ENCODE measurements at places on chromosomes 3 and 15.

DNA sequence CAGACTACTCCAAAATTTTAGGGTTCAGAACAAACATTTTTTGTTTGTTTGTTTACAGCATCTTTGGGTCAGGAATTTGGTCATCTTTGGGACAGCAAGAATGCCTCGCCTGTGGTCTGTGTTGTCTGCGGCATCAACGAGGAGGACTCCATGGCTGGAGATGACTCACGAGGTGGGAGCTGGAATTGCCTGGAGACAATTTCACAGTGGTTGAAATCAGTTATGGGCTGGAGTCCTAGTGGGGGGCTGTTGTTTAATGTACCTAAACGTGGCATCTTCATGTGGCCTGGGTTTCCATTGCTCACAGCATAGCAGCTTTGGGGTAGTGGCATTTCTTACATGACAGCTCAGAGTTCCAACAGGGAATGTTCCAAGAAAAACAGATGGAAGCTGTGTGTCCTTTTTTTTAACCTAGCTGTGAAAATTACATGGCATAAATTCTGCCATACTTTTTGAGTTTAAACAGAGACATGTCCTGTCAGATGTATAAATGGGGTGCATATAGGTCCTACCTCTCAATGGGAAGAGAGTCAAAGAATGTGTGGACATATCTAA is 507.3 kb upstream of the CBLB start:
- DNase-seq: no peak

DNA sequence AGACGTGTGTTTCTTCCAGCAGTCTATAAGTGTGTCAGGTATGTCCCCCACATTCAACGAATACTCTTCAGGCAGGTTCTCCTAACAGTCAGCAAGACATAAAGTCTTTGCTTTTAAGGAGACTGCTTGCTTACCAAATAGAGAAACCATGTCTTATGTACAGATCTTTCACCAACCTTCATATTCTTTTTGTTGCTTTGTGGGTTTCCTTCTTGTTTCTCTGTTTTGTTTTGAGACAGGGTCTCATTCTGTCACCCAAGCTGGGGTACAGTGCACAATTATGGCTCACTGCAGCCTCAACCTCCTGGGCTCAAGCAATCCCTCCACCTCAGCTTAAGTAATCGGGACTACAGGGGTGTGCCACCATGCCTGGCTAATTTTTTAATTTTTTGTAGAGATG is 14.3 kb downstream of the DYNC1LI1 start:
- no peak for DNase-seq

DNA sequence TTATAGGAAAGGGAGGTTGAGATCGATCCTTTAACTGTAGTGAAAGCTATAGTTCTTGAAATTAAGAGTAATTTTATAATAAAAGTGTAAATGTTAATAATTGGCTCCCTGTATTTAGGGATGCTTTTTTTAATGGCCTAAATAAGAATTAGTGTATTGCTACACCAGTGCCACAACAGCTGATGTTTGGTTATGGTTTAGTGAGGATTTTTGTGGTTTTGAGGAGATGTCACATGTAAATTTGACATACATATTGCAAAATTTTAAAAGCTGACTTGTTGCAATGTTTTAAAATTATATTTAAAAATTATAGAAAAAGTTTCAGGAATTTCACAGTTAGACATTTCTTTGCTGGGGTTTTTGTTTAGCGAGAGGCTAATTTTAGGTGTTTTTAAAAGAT is 3.9 kb downstream of the TSC22D2 start:
- DNase-seq: no peak

GRCh38 chr15:39593071-39593655 is 12.3 kb downstream of the THBS1 start:
- DNase-seq: no peak

DNA sequence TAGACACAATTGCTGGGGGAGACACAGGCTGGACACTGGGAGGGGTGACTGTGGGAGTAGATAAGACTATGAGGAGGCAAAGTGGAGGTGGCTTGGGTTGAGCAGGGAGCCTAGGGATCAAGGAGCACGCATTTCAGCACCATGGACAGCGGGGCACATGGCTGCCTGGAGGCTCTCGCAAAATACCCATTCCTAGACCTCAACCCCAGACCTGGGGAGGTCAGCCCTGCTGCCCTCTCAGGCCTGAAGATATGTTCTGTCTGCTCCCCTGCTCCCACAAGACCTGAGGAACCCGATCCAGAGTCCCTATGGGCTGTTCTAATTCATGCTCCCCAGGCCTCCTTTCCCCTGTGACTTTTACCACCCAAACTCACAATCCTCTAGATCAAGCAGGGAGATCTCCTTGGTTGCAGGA is 16.0 kb upstream of the CPEB1 start:
- no peak for DNase-seq

DNA sequence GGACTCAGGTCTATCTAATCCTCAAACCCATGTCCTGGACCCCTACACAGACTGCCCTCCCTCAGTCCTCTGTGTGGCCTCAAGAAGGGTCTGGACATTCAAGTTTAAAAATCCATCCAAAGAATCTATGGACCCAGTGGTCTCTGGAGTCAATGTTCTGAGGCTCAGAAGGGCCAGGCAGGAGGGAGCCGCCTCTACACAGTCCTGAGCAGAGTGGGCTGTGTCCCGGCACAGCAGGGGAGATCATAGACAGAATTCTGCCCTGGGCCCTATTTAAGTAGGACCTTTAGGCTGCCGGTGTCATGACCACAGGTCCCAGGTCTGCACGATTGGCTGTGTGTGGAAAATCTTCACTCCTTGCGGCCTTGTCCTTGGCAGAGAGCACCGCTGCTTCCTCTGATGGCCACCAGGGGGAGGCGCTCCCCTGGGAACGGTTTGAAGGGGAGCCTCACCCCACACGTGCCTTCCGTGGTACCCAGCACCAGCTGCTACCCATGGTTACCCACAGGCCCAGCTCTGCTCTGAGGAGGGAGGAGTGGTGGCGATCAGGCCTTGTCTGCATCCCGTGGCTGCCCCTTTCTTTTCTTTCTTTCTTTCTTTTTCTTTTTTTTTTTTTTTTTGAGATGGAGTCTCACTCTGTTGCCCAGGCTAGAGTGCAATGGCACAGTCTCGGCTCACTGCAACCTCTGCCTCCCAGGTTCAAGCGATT is 37.9 kb downstream of the CHRD start:
- DNase-seq: peak; percentile 51

DNA sequence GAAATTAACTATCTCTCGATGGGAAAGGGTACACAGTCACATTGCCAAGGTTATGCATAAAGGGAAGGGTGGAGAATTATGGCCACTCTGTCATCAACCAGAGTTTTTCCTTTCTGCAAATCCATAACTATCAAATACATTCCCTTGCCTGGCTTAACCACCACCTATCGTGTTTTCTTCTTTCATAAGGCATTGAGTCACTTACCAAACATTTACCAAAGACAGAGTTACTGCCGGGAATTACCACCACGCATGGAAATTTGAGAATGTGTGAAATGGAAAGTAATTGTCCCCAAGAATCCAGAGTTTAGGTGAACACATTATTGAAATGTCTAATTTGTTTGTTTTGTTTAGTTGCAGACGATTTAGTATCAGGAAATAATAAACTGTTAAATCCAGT is 134.3 kb upstream of the LRRN1 start:
- no peak for DNase-seq

GRCh38 chr3:59418836-59419235 is 369.0 kb upstream of the CFAP20DC start:
- DNase-seq: no peak

DNA sequence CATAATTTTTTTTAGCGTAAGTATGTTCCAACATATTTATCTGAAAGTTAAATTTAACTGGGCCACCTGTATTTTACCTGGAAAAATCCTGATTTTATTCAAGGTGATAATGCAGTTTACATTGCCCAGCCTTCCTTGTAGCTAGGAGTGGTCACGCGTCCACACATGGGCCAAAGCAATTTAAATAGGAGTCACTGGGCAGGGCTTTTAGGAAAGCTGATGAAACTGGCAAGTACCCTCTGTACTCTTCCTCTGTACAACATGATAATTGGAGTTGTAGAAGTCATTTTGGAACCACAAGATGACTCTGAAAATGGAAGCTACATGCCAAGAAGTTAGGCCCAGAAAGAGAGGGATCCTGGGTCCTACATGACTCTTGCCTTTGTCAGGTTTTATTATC is 9.5 kb downstream of the BTD start:
- DNase-seq: no peak
